ENCODE measurements at places on chromosomes 16 and 17.
A peak's percentile ranks its signal among the peaks of the same experiment; 100 is the strongest.

DNA sequence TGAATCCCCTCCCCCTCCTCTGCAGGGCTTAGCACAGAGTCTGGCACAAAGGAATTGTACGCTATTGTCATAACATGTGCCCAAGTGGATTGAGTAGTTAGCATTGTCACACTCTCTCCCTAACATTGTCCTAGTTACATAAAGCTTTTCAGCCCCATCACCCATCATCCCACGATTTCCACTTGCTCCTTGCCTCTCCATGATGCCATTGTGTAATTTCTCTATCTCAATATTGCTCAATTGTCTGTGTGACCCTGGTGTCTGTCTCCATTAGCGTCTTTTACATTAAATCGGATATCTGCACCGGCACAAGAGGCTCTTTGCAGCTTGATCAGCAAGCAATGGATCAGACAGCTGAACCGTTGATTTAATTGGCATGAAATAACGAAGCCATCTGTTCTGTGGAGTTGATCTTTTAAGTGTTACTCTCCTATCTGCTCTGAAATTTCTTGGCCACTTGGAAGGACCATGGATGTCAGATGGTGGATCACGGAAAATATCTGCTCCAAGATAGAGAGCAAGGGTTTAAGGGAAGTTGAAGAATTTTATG lies 77.0 kb upstream of the HS3ST4 start:
- DNase-seq = no peak

DNA sequence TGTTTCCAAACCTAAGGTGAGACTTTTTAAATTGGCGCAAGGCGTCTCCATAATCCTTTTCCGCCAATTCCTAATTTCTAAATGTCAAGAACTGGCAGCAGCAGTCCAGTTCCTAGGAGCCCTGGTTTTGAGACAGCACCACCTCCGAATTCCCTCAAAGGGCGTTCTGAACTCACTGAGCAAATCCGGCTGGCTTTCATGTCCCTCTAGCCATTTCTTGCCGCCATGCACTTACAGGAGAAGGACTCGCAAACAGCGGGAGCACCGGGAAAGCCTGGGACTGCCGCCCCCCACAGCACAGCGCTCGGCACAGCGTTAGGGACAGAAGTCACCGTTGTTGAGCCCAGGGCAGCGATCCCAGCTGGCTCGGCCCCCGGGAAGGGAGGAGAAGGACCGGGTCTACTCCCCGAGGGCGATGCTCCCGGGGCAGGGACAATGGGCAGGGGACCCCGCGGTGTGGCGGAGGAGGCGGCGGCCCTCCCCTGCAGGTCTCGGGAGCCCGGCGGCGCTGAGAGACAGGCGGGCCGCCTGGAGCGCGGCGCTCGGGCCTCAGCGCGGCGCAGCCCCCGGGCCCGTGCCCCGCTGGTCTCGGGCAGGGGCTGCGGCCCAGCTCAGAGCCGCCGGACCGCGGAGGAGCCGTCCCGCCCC lies 545 bp downstream of the ARHGAP17 start:
- DNase-seq = peak; percentile 75

- no peak for DNase-seq
Measured at GRCh38 chr16:63614429-63614828, 1507.4 kb downstream of the CDH11 start.

DNA sequence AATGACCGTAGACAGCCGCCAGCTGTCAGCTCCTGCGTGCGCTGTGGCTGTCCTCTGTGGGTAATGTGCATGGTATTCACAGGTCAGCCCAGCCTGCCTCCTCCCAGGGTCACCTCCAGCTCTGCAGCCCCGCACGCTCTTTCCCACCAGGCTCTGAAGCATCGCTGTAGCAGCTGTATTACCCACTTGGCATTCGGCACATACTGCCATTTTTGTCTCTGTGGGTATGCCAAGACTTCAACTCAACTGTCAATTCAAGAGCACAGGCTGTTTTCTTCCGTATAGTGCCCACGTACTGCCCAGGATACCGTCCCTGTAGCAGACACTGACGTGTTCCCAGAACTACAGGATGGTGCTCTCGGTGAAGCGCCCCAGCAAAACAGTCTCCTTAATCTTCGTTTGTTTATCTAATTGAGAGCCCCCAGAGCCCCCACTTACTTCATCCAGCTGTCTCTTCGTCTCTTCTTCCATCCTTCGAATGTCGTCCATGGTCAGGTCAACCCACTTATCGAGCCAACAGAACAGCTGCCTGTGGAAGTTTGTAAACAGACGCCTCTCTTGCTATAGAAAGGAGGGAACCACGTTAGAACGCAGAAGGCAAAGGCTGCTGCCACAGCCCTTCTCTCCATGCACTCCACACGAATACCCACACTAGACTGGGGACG lies 17.4 kb upstream of the INPP5K start:
- DNase-seq = no peak

DNA sequence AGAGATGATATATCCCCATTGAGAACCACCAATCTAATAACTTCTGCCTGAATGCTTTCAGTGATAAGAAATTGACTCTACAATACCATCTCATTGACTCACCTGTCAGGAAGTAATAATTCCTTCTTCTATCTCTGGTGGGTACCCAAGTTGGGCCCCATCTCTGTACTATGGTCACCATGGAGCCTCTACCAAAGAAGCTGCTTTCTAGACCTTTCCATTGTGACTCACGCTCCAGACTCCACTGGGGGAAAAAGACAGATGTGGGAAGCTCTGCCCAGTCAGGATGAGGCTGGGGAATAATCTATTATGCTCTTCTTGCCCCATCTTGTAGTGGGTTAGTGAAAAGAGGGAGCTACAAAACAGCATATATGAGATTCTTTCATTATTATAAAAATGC lies 100.4 kb downstream of the COPRS start:
- DNase-seq = no peak

GRCh38 chr17:6061290-6061689 lies 8.9 kb upstream of the WSCD1 start:
- no peak for DNase-seq

GRCh38 chr16:66754819-66755218 lies 3.4 kb upstream of the DYNC1LI2 start:
- no peak for DNase-seq

DNA sequence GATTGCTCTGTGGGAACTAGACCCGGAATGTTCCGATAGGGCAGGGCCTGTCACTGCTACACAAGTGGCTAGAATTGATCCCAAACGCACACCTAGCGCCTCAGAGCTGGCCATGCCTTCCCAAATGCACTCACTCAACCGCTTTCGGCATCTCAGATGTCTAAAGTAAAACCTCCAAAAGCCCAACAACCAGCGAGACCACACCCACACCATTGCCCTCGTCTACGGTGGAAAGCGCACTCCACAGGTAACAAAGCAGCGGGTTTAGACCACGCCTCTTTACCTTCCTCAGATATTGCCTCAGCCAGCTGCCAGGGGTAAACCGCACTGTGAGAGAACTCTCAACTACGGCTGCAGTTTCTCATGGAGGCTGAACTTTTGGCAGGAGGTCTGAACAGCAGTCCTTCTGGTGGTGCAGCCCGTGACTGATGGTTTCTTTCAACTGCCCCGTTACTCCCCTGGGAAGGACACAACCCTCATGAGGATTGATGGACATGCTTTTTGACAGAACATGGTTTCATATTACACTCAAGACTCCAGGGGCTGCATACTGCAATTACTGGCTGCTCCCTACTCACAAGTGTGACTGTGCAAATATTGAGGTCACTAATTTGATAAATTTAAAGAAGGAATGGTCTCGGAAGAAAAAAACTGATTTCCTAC lies 34.5 kb downstream of the USP7 start:
- DNase-seq = no peak

DNA sequence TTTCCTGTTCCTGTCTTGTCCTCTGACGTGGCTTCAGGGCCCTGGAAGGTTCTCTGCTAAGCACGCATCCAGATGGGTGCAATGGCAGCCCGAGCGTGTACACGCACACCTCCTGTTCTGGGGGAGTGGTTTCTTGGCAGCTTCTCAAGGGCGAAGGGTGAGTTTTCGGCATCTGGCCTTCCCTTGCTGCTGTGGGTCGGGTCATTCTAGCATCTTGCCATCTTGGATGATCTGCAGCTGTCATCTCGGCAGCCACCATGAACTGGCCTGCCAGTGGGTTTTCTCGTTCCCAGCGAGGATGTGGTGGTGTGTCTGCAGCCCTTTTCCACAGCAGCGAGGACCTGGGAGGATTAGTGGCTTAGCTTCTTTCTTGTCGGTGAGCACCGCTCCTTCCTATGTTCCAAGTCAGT lies 10.6 kb downstream of the MSI2 start:
- DNase-seq = no peak

DNA sequence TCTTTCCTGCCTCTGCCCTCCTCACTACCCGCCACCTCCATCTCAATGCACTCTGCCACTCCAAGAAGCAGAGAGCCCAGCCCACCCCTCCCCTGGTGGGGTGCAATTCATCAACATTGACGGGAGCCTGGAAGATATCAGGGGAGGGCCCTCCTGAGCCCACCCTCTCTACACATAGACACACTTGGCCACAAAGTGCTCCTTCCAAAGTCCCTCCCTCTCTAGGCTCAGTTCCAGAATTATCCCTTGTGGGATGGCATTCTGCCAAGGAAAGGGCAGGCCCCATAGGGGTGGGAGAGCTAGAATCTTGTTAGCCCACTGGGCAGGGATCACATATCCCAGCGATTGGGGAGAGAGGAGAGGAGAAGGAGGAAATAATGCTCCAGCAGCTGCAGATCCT lies 66.2 kb downstream of the TMEM132E start:
- DNase-seq = no peak

- peak; percentile 78 for DNase-seq
Measured at GRCh38 chr16:88803264-88803987, at the start of gene CDT1. TSS of gene CDT1 (plus strand) at chr16:88803789. CDS start at chr16:88803832, 43 bp downstream.

DNA sequence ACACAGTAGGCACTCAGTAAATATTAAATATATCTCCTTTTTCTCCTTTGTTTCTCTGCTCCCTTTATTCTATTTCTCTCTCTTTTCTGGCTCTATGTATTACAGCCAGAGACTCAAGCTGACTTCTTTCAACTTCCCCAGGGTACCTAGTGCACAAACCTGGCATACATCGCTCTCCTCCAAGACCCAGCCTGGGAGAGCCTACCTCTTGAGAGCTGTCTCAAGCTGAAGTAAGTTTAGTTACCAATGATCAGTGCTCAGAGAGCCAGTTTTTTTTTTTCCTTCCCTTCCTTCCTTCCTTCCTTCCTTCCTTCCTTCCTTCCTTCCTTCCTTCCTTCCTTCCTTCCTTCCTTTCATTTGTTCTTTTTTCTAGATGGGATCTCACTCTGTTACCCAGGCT lies 19.8 kb downstream of the TMEM98 start:
- DNase-seq = no peak

GRCh38 chr16:78504401-78504851 lies 405.0 kb downstream of the WWOX start:
- no peak for DNase-seq

DNA sequence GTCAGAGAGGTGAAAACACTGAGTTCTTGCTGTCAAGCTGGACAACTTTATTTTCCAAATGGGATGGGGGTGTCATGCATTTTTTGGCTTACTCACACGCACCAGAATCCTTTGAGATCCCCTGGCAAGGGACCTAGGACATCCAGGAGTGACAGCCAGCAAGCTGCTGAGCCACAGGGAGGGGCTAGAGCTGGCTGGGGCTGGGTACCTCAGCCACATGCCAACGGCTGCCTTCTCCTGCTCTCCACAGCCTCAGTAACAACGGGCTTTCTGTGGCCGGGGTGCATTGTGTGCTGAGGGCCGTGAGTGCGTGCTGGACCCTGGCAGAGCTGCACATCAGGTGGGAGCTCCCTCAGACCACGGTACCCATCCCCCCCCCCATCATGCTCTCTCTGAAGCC lies 47.6 kb downstream of the NLRC5 start:
- DNase-seq = no peak

- DNase-seq = no peak
Measured at GRCh38 chr16:6527646-6528045, 805.0 kb upstream of the RBFOX1 start.

DNA sequence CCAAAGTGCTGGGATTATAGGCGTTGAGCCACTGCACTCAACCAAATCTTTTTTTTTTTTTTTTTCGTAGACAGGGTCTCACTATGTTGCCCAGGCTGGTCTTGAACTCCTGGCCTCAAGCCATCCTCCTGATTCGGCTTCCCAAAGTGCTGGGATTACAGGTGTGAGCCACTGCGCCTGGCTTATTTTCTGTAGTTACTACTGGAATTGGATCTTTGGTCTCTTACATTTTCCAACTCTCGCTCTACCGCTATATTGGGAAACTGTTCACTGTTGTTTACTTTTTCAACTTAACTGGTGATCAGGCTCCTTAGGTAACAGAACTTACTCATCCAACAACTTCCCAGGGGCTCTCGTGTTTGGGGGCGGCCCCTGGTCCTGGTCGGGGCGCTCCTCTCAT lies 14.1 kb downstream of the ZNF200 start:
- no peak for DNase-seq

DNA sequence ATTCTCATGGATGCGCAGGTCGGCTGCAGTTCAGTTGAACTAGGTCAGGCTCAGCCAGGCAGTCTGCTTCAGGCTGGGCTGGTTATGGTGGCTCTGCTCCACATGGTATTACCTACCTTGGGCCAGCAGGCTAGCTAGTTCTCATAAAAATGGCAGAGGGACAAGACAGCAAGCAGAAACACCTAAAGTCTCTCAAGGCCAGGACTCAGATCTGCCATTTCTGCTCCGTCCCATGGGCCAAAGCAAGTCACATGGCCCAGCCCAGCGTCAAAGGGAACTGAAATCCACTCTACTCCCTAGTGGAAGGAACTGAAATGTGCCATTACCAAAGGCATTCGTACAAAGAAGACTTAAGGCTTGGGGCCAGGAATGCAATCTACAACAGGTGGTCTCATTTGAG lies 160.0 kb downstream of the TMEM132E start:
- DNase-seq = peak; percentile 16

- DNase-seq = no peak
Measured at GRCh38 chr16:25764466-25764865, 72.7 kb downstream of the HS3ST4 start.

GRCh38 chr17:59423903-59424302 lies 92.4 kb downstream of the YPEL2 start:
- peak; percentile 69 for DNase-seq

GRCh38 chr17:50221864-50222545 lies 20.6 kb upstream of the COL1A1 start:
- DNase-seq = no peak

DNA sequence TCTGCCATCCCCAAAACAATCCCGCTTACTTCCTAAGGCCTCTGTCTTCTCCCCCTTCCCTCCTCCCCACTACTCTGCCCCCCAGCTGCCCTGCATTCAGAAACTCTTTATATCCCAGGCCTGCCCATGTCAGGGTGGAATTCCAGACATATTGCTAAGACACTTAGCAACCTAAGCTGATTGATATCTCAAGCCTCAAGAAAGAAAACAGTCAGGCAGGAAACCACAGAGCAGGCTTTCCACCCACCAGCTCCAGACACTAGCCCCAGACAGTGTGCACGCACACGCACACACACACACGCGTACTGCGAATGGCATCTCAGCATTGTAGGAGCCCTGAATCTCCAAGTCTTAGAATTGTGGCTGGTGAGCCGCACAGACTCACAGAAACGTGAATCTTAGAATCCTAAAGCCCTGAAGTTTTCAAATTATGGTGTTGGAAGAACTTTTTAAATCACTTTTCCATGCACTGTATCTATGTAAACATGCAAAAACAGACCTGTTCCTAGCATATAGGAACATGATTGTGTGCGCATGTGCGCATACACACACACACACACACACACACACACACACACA lies 8.8 kb upstream of the LPCAT2 start:
- DNase-seq = peak; percentile 43

All from mesendoderm (in vitro differentiated cells).